ENCODE measurements at places on chromosomes 1 and 21. TPM values are rescaled to one million over a fixed set of nuclear protein-coding genes. Genes with fewer than 3 reads are reported as not detected.

Gene WNT2B
- total RNA-seq = 1.5 TPM

Gene MAN1C1
- total RNA-seq = not detected

Gene SEMA6C
- total RNA-seq = 1.2 TPM

Gene ZBTB37
- total RNA-seq = 12.6 TPM

Gene CD5L
- total RNA-seq = not detected

Gene ANKRD34A
- 1.6 TPM for total RNA-seq

Gene BNIPL
- 1.3 TPM for total RNA-seq

Gene LENEP
- total RNA-seq = 0.84 TPM

Gene AKNAD1
- 1.5 TPM for total RNA-seq

Gene STPG1
- 18.4 TPM for total RNA-seq

Gene MAP1LC3C
- total RNA-seq = not detected

Gene DIRAS3
- total RNA-seq = not detected

Gene NCMAP
- 1.6 TPM for total RNA-seq

Gene LSS
- 5.3 TPM for total RNA-seq

DNA sequence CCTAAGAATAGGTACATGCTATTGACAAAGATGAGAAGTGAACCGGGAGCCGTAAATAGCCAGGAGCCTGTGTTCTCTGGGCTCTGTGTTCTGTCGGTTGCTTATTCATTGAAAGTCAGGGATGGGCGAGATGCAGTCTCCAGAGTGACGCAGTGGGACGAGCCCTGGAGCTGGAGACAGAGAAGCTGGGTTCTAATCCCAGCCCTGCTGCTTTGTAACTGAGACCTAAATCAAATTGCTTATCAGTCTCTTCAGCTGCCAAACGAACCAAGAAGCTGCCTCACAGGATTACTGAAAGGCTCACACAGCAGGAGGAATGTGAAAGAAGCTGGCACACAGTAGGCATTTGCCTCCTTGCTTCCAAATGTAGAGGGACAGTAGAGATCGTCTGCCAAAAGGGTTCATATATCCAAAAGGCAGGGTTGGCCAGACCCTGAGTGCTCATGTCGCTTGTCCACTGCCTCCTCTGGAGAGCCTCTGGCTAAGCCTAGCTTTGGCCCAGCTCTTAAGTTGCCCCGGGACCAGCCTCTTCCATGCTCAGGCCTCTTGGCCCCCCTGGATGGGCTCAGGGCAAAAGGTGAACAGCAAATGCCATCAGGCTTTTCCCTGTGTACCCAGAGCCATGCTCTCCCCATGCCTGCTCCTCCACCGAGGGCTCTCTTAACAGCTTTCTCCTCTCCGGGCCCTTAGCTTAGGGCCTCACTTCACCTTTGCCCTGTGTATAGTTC is 134.2 kb upstream of the IPO9 start:
- no peak for DNase-seq

DNA sequence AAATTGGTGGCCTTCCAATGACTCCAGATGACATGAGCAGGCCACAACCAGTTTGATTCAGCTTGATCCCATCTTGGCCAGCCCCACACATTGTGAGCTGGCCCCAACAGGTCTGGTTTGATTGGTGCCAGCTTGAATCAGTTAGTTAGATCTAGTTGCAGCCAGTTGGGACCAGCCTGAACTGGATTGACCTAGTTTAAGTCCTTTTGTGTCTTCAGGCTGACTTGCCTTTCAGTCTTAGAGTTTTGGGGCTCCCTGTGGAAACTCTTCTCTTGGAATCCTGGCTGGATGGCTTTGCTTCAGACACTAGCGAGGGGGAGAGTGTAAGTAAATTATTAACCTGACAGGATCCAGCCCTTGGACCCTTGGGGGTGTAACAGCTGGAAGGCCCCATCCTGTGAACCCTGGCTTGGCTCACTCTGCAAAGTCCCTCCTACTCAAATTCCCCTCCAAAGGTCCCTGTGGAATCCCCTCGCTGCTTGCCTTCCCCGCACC is 36.2 kb upstream of the POU3F1 start:
- DNase-seq = no peak

GRCh38 chr1:159142391-159142663 is 29.1 kb upstream of the CADM3 start:
- DNase-seq = no peak

GRCh38 chr1:234244482-234244881 is 128.8 kb upstream of the COA6 start:
- DNase-seq = no peak

- DNase-seq = no peak
These were observed 89.6 kb downstream of the CCDC185 start for GRCh38 chr1:223482766-223483165.

DNA sequence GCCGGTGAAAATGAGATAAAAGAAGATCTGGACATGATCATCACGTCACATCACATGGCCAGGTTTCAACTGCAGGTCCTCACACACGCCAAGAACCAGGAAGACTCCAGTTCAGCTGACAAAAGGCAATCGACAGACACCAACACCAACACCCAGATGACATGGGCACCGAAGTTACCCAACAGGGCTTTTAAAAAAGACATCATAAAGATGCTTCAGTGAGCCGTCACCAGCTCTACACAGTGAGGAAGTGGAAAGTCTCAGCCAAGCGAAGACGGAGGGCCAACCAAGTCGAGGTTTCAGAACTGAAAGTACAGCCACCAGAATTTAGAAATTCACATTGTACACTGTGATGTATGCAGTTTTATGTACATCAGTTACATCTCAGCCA is 154.3 kb upstream of the COL6A1 start:
- DNase-seq = no peak

GRCh38 chr1:161736335-161736969 is 13.1 kb upstream of the DUSP12 start:
- DNase-seq = peak; percentile 19

GRCh38 chr1:85201340-85202091 is 700 bp upstream of the SYDE2 start:
- peak; percentile 51 for DNase-seq

DNA sequence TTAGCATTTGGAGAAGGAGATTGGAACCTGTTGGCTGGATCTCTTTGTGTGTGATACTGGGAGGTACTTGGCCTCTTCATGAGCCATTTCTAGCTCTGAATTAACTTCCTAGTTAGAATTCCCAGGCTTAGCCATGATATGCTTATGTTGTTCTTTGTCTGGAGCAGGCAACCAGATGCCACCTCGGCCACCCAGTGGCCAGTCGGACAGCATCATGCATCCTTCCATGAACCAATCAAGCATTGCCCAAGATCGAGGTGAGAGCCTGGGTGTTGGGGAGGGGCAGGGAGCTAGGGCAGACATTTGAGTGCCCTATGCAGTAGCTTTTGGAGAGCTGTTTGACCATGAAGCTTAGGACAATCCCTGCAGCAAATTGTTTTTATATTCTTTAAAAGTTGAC is 26.5 kb upstream of the PIGV start:
- no peak for DNase-seq

DNA sequence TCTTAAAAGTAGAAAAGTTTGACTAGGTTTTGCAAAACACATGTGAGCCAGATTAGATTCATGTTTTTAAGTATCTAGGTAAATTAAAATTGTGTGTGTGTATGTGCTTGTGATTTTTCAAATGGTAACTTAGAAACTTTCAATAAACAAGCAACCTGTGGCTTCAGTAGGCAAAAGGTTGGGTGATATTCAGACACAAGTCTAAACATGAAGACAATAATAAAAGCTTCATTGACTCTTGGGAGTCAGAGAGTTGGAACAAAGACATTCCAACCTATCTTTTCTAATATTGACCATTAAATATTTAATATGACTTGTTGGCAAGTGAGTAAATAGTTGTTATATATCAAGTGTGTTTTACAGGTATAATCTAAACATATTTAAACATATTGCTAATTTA is 1049.6 kb upstream of the ADGRL4 start:
- DNase-seq = no peak

DNA sequence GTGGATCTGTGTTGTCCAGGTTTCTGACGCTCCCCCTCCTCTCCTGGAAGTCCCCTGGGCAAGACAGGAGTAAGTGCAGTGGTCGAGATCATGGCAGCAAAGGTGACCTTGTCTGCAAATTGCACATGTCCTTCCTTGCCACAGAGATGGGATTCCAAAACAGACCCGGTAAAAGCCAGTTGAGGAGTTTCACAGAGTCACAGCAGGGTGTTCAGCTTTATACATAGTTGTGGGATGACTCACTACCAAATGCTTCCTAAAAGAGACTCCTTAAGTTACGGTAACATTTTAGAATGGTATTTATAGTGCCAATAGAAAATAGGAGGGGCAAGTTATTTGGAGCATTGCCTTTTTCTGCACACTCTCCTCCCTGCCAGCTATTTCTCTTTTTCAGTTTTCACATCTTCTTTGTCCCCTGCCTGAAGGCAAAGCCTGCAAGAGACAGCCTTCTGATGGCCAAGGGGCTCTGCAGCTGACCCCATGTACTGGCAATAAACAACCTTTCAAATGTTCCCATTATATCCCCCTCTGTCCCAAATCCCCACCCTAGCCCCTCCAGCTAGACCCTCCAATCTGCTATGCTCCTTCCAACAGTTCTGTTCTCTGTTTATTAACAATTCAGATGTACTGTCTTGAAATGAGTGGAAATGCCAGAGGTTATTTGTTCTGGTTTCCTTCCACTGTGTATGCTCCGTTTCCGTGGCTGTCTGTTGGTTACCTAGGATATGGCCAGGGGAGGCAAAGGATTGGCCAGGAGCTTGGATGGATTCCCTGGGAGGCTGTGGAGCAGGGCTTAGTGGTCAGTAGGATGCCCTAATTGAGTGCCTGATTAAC is 115.0 kb downstream of the TGFB2 start:
- DNase-seq = peak; percentile 64

DNA sequence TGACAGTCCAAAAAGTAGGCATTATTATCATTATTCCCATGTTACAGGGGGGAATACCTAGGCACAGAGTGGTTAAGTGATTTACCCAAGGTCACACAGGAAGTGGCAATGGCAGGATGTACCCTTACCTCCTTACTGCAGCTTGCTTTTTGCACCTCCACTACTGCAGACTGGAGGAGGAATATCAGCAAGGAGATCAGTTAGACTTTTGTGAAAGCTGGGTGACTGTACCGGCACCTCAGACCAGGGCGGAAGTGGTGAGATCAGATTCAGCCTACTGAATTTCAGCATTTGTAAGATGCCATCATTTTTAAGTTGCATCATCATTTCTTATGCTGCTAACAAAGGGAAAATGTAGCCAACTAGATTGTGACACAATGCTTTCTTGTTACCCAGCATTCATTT is 4.5 kb downstream of the ADARB1 start:
- DNase-seq = no peak

GRCh38 chr1:205239078-205239477 is 11.3 kb downstream of the TMCC2 start:
- DNase-seq = no peak

GRCh38 chr1:79711001-79711431 is 704.5 kb upstream of the ADGRL4 start:
- no peak for DNase-seq

GRCh38 chr1:197905699-197906351 is 3.4 kb downstream of the C1orf53 start:
- no peak for DNase-seq

DNA sequence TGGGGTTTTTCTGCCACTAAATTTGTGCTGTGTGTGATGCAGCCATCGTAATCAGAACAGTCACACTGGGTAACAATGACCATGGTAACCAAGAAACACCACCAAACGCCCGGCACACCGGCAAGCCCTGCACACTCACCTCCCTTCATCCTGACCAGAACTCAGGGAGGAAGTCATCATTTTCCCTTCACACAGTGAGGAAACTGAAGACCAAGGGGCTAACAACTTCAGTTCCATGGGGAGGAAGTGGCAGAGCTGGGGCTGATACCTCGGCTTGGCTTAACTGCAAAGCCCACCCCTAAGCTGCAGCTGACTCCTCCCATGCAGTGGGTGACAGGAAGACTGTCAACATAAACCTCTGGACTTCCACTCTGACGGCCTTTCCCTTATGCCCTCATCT is 69.3 kb upstream of the BCAR3 start:
- DNase-seq = no peak

GRCh38 chr1:183871142-183871541 is 66.2 kb downstream of the RGL1 start:
- no peak for DNase-seq

DNA sequence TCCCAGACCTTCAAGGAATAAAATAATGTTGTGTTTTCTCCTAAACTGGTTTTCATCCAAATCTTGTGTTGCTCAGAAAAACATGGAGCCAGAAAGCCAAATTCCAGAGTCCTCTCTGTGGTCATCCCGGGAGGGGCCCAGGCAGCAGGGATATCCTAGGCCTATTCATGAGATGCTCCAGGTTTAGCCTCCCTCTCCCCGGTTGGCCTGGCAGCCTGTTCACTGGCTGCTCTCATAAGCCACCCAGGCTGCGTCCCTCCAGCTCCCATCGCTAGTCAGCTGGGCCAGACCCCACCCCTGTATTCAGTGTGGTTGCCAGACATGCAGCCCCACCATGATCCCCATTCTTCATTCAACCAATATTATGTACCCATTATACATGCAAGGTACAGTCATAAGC is 113.4 kb upstream of the F3 start:
- DNase-seq = no peak

DNA sequence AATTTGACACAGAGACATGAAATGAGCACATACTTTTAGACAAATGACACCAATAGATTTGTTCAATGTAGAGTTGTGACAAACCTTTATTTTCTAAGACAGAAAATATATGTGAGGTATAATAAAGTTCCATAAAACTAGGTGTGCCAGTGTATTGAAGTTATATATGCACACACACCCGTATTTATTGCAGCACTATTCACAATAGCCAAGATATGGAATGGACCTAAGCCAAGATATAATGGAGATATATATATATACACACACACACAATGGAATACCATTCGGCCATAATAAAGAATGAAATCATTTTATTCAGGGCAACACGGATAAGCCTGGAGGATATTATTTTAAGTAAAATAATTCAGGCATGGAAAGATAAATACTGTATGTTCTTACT is 1013.5 kb downstream of the KCNT2 start:
- no peak for DNase-seq

GRCh38 chr1:189206617-189207016 is 1271.0 kb downstream of the BRINP3 start:
- DNase-seq = no peak

- DNase-seq = peak; percentile 92
These were observed at the start of gene EFNA1 for GRCh38 chr1:155127105-155127966. TSS of gene EFNA1 (plus strand) at chr1:155127876. CDS start at chr1:155127978, 102 bp downstream.

DNA sequence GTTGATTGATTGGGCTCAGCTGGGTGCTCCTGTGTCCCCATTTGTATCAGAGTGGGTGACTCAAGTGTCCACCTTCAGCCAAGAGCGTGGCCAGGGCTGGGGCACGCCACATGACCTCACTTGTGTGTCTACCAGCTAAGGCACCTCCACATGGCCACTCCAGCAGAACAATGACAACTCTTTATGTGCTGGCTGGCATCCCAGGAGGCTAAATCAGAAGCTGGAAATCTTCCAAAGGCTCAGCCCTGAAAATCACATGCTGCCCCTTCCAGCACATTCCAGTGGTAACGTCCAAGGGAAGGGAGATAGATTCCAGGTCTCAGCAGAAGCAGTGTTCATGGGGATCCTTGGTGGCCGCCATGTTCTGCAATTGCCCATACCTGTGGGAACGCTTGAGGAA is 585.5 kb downstream of the AJAP1 start:
- DNase-seq = no peak

DNA sequence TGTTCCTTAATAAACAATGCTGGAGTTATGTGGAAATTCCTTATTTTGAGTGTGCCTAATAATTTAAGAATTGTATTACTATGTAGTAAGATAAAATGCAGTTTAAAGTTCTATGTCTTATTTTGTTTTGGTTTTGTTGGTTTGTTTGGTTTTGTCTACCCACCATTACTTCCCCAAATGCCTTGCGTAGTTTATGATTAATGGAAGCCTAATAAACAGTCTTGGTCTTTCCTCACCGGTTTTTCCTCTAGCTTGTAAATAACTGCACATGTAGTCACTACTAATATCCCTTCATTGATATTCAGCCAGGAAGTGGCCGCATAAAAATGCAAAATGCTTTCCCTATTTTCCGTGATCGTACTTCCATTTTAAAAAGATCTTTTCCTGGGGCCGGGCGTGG is 2.9 kb downstream of the SDCCAG8 start:
- no peak for DNase-seq

All from NCI-H460 (cell line).